ENCODE measurements at places on chromosomes 1 and 21. TPM values are rescaled to one million over a fixed set of nuclear protein-coding genes. Genes with fewer than 3 reads are reported as not detected.

The RNU1-4 gene
- total RNA-seq = under 0.01 TPM

The CHODL gene
- 0.14 TPM for total RNA-seq

The C1QB gene
- not detected for total RNA-seq

The SPRR2B gene
- total RNA-seq = not detected

The AADACL3 gene
- not detected for total RNA-seq

The PPFIA4 gene
- 11.6 TPM for total RNA-seq

The IQCC gene
- 3.5 TPM for total RNA-seq

The FNDC7 gene
- not detected for total RNA-seq

The LMX1A gene
- total RNA-seq = not detected

The HTR6 gene
- not detected for total RNA-seq

The DYNLT4 gene
- total RNA-seq = not detected

The SPAG17 gene
- 0.14 TPM for total RNA-seq

The CSMD2 gene
- total RNA-seq = 0.98 TPM

The ACTA1 gene
- total RNA-seq = 0.14 TPM

The LMO4 gene
- 48.9 TPM for total RNA-seq

The ARTN gene
- 14.1 TPM for total RNA-seq

The MX2 gene
- total RNA-seq = 0.12 TPM

The ADGRL2 gene
- total RNA-seq = 22.4 TPM

The SDF4 gene
- 156 TPM for total RNA-seq

The GJA5 gene
- 2.7 TPM for total RNA-seq

The VWA5B1 gene
- total RNA-seq = not detected

The AMY1A gene
- total RNA-seq = not detected

The YRDC gene
- 61.1 TPM for total RNA-seq

The RBM8A gene
- 228 TPM for total RNA-seq

The PDZK1 gene
- total RNA-seq = 5.0 TPM

The PDE9A gene
- total RNA-seq = 1.3 TPM

The MORN1 gene
- total RNA-seq = 3.2 TPM

Measured in epithelial cell of proximal tubule (primary cell).